ENCODE measurements at places on chromosomes 3 and 15.

DNA sequence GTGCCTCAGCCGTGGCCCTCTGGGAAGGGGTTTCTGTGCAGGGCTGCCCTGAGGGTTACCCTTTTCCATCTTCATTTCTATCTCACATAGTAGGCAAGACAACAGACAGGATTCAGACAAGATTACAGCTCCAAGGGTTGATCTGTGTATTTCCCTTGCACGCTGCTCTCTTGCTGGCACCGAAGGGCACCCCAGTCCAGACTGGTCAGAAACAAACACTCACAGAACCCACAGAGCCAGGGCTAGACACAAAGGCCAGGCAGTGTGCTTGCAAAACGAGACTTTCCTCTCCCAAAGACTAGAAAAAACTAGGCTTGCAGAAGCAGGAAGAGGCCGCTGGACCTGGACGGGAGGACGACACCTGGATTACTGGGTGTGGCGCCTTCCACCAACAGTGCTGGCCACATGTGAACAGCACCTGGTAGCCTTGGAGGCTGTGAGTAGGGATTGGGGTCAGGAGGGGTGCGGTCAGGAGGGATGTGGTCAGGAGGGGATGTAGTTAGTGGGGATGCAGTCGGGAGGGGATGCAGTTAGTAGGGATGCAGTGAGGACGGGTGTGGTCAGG is 96.8 kb downstream of the BDH1 start:
- DNase-seq, result no peak

- no peak for DNase-seq
Observed at GRCh38 chr3:36461597-36461996, 81.3 kb downstream of the STAC start.

- DNase-seq, result no peak
Observed at GRCh38 chr15:64447536-64448315, 12.7 kb upstream of the ZNF609 start.

GRCh38 chr15:89839167-89839810 is 24.6 kb upstream of the ANPEP start:
- DNase-seq, result no peak

DNA sequence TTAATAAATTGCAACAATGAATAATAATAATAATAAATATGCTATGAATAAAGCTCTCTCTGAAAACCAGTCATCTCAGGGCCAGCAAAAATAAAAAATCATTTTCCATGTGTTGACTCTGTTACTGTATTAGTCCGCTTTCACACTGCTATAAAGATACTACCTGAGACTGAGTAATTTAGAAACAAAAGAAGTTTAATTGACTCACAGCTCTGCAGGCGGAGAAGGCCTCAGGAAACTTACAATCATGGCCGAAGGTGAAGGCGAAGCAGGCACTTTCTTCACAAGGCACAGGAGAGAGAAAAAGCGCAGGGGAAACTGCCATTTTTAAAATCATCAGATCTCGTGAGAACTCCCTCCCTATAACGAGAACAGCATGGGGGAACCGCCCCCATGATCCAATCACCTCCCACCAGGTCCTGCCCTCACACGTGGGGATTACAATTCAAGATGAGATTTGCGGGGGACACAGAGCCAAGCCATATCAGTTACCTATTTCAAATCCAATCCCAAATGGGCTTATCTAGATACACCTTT is 224.1 kb downstream of the IGSF11 start:
- no peak for DNase-seq

DNA sequence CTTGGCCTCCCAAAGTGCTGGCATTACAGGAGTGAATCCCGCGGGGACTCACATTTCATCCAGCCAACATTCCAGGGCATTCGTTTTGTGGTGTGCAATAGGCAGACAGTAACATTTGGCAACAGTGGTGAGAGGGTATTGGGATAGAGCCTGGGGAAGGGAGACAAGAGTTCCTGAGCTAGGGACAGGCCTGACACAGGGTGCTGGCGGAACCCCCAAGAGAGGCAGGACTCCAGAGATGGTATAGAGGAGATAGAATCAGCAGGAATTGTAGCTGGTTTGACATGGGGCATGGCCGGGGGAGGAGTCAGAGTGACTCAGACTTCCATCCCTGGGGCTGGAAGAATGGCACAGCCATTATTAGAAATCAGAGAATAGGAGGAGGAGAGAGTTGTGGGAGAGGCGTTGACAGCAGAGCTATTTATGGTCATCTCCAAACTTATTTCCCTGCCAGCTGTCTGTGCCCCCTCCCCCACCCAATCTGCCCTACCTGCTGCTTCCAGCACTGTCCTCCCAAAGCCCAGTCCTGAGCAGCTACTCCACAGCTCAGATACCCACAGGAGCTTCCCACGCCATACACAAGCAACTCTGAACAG is 4.4 kb upstream of the IDH2 start:
- DNase-seq, result no peak

DNA sequence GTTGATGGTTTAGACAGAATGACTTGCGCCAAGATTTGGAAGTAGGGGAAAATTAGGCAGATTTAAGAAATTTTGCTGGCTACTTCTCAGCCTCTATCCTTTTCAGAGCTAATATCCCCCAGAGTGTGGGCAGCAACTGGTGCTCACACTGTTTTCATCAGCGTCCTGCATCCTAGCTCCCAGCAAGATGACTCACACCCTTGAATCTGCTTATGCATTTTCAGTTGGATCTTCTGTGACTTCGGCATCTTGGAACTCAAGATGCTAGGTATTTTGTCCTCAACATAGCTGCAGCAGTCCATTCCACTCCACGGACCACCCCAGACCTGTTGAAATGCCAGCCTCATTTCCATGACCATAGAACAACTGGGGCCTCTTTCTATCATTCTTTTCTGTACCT is 336.1 kb upstream of the NR2F2 start:
- no peak for DNase-seq

DNA sequence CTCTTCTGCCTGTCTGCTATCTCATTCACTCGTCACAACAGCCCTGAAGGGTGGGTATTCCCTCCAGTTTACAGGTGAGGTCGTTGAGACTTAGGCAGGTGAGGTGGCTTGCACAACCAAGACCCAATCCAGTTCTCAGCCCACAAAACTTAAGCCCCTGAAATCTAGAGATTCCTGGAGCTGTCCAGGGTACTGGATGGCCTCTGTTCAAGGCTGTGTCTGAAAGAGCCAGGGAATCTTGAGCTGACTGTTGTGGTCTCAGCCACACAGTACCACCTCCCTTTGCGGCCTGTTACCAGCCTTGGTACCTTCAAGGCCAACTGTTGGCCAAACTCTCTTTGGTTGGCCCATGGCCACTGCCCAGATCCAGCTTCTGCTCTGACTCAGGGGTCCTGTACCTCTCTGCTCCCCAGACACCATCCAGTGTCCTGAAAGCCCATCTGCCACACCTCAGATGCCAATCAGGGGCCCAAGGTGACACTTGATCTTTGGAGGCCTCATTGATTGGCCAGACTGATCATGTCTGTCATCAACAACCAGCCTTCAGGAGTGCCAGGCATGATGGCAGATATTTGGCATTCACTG is 10.9 kb upstream of the FAM107A start:
- no peak for DNase-seq

GRCh38 chr15:60212536-60212935 is 185.2 kb downstream of the ANXA2 start:
- DNase-seq, result no peak

DNA sequence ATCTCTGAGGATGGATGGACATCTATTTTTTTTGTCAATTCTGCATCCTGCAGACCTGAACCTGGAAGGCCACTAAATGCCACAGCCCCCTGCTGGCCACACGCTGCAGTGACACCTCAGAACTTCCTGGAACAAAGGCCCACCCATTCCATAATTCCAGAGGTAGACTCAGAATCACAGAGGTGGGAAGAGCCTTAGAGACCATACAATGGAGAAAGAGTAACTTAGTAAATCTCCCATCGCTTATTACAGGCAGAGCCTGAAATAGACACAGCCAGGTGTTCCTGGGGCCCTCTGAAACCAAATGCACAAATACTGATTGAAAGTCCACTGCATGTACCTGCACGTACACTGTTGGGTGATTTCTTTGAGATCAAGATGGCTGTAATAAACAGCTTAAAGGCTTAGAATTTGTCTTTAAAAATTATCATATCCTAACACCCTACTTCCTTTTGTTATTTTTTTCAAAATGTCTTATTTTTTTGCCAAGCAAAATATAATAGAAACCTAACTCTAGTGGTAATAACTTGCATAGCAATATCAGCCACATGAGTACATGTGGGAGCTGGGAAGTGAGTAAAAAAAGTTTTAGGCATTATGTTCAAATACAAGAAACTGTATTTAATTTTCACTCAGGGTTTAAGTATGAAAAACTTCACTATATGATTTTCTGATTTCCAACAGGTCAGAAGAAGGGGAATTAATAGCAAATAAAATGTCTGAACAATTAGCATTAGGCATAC is 62.7 kb downstream of the EOMES start:
- peak; percentile 65 for DNase-seq

- DNase-seq, result no peak
Observed at GRCh38 chr15:98442379-98442833, 205.9 kb upstream of the IGF1R start.

GRCh38 chr3:46545818-46546630 is 20.1 kb downstream of the LRRC2 start:
- DNase-seq, result no peak

DNA sequence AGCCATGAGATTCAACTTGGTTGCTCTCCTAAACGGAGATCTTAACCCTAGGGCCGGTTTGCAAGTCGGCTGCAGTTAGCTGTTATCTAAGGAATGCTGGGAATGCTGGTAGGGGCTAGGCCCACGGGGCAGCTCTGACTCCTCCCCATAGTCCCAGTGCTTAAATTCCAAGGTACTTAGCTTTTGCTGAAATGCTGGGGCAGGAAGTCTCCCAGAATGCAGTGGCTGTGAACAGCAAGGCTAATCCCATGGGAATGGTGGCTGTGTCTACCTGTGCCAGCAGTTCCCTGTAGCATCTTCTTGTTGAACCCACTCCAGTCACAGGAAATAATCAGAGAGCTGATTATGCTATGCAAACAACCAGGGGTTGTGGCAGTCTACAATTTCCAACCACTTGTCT is 102.5 kb upstream of the TJP1 start:
- no peak for DNase-seq

GRCh38 chr3:130997289-130997688 is 29.3 kb downstream of the ASTE1 start:
- no peak for DNase-seq

- no peak for DNase-seq
Observed at GRCh38 chr3:5151586-5151985, 29.5 kb downstream of the ARL8B start.

GRCh38 chr15:100628746-100629145 is 26.4 kb downstream of the ASB7 start:
- no peak for DNase-seq

DNA sequence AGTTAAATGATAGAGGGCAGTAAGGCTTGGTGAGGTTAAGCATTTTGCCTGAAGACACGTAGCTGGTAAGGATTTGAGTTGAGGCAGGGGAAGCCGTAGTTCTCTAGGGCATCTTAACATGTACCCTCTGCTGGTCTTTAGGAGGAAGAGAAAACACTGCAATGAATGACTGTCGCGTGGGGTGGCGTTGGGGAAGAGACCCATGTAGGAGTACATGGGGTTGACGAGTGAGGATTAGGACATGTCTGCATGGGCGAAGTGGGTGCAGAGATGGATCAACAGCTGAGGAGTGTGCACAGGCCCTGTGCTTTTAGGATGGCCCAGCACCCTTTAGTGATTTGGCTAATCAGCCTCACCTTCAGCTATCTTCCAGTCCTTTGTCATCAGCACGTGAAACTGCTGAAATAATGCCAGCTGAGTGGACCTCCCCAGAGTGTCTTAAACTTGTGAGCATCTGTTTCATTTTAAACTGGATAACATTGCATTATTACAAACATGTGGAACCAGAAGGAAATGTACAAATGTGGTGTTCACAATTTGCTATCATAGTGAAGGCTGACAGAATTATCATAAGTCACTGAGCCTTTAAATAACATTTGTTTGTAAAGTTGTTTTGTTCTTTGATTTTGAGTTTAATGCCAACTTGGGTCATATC is 15.3 kb downstream of the P2RY14 start:
- DNase-seq, result no peak

GRCh38 chr3:45688194-45688881 is 858 bp upstream of the SACM1L start:
- DNase-seq, result no peak

GRCh38 chr15:64845831-64846595 is 4.3 kb downstream of the PLEKHO2 start:
- no peak for DNase-seq

- no peak for DNase-seq
Observed at GRCh38 chr3:16369885-16370284, 104.9 kb downstream of the OXNAD1 start.

DNA sequence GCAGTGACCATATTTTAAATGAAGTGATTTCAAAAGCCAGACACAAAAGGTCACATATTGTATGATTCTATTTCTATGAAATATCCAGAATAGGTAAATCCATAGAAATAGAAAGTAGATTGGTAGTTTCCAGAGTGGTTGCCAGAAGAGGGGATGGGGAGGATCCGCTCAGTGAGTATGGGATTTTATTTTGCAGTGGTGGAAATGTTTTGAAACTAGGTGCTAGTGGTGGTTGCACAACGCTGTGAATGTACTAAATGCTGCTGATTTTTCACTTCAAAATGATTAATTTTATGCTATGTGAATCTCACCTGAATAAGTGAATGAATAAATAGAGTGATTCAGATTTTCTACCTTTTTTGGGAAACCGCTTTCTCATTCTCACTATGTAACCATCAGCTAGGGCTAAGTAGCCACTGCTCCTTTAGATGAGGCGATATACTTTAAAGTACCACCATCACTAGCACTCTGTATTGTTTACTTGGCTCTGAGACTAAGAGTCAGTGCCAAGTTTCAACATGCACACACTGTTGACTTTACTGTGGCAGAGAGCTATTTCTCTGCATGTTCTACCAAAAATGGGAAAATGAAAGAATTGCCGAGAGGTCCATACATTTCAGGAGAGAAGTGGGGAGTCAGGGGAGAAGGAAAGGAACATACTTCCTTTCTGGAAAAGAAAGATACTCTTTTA is 90.7 kb upstream of the GOLIM4 start:
- no peak for DNase-seq

DNA sequence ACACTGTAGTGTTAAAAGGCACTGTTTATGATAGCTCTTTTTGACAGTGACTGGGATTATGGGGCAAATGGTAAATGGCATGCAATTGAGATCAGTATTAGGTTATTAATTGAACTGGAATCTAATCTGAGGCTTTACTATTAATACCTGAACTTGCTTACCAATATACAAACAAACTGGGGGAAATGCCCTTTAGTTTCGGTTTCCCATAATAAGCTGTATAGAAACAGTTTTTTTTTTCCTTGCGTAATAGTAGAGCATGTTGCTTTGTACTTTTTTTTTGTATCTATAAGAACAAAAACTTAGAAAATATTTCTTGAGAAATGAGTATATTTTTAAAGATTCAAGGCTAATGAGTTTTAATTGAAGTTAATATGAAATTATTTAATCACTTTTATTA is 95.0 kb downstream of the FNDC3B start:
- DNase-seq, result no peak

Data from Right ventricle myocardium inferior (tissue), 1 donor.